ENCODE measurements at places on chromosomes 13 and 19. TPM values are rescaled to one million over a fixed set of nuclear protein-coding genes. Genes with fewer than 3 reads are reported as not detected.

Gene SLC6A16
- 0.13 TPM for total RNA-seq

Gene ZNF844
- 4.7 TPM for total RNA-seq

Gene MAN2B1
- total RNA-seq = 18.0 TPM

DNA sequence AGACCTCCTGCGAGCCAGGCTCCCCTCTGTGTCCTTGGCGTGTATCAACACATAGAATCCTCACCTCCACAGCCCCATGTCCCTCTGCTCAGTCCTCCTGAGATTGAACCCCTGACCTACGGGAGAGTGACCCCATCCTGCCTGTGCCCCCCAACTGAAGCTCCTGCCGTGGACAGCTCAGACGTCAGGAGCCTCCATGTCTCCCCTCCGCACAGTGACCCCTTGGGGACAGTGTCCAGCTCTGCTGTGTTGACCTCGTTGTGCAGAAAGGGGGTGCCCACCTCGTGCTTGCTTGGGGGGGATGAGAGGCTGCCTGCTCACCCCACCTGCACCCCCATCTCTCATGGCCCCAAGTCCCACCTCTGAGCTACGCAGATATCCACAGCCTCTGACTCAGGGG lies 490 bp upstream of the SIGLEC9 start:
- no peak for DNase-seq

DNA sequence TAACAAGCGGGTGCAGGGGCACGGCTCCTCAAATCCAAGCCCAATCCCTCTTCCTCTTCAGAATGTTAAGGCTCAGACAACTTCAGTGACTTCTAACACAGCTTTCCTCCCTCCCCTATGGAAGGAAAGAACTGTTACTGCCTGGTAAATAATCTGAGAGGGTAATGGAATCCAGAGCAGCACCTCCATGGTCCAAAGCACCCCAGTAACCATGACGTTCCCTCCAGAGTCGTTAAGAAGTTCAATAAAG lies 969 bp downstream of the AKT2 start:
- DNase-seq = no peak

GRCh38 chr19:17184371-17184841 lies 30.8 kb upstream of the USE1 start:
- DNase-seq = no peak

DNA sequence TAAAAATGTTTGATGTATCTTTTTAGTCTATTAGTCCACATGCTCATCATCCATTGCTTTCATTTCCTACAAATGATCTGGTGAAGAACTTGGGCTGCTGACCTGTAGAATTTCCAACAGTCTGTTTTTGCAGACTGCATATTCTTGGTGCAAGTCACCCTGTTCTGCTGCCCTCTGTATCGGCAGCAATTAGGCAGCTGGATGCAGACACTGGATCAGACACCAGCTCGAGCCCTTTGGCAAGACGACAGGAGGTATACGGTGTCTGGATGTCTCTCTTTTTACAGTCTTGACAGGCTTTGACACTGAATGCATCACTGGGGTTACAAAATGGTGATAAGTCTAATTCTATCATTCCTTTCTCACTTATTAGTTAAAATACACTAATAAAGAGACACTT lies 21.8 kb downstream of the MTRF1 start:
- DNase-seq = no peak

All from gastrocnemius medialis (tissue), 4 donors.